ENCODE measurements at places on chromosomes 7 and 10.

- DNase-seq = no peak
These were observed 87.2 kb upstream of the A1CF start for GRCh38 chr10:50972591-50972990.

DNA sequence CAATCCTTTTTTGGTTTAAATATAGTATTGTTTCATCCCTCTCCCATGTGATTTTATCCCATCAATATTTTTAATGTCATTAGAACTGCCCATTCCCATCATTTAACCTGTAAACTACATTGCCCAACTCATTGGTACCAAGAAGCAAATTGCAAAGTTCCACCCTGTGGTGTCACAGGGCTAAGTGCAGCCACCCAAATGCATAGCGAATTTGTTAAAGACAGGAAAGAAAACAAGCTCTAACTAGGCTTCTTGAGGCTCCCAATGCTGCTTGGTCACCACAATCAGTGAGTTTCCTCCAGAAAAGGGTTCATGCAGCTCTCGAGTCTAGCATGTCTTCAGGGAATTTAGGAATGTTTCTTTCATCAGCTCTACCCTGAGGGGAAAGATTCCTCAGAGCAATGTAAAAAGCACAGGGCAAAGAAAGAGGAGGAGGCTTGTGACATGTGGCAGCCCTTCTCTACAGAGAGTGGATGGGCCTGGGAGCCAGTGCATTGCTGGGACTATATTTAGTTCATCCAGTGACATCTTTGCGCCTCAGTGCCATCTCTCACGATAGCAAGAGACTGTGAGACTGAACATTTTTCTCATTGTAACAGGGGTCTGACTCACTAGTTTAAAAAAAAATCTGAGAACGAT, 58.1 kb downstream of the CAV1 start:
- no peak for DNase-seq

DNA sequence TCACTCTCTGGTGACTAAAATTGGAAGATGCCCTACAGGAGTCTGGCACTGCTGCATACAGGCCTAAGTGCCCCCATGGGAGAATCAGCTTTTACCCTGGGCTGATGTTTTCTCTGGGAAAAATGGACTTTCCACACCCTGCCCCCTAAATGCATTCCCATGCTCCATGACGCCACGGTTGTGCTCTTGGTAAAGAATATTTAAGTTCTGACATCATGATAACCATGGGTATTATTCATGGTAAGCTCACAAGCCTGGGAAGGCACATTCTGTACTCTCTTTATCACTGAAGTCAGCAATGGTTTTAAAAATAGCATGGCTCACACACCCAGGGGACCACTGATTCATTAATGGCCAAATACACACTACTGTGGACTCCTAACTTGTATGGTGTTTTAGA, 43.4 kb downstream of the HIPK2 start:
- DNase-seq = no peak

DNA sequence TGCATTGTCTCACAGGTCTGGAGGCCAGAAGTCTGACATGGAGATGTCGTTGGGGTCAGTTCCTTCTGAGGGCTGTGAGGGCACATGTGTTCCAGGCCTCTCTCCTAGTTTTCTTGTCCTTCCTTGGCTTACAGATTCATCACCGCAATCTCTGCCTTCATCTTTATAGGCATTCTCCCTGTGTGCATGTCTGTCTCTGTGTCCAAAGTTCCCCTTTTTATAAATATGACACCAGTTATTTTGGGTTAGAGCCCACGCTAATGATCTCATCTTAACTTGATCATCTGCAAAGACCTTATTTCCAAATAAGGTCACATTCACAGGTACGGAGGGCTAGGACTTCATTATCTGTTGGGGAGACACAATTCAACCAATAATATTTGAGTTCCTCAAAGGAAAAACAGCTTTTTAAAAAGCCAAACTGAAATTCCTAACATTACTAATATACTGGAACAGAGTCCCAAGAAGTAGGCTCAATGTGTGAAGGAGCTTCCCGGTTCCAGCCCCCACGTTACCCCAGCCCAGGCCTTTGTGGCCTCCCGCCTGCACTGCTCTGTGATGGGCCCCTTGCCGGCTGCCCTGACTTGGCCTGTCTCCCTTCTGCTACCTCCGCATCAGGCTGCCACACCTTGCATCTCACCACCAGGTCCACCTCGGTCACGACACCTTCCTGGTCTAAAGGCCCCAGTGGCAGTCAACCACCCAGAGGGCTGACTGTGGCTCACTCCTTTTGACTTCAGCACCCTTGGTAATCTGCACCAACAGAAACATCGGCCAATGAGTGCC, 142.7 kb downstream of the KCNMA1 start:
- no peak for DNase-seq

GRCh38 chr7:33764752-33765451, 140.4 kb upstream of the BMPER start:
- DNase-seq = no peak

DNA sequence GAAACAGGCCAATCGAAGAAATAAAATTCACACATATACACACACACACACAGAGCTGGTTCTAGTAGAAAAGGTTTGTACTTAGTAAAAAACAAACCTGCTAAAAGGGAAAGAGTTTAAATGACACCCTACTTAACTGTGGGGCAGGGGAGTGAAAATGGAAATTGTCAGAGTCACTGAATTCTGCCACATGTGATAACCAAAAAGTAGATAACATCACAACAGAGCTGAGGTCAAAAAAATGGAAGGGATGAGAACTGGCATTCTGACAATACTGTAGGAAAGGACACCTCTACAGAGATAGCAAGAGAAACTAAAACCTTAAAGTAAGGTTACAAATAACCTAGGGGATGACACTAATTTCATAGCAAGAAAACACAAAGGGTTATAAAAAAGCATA, 74.6 kb downstream of the CACUL1 start:
- no peak for DNase-seq

DNA sequence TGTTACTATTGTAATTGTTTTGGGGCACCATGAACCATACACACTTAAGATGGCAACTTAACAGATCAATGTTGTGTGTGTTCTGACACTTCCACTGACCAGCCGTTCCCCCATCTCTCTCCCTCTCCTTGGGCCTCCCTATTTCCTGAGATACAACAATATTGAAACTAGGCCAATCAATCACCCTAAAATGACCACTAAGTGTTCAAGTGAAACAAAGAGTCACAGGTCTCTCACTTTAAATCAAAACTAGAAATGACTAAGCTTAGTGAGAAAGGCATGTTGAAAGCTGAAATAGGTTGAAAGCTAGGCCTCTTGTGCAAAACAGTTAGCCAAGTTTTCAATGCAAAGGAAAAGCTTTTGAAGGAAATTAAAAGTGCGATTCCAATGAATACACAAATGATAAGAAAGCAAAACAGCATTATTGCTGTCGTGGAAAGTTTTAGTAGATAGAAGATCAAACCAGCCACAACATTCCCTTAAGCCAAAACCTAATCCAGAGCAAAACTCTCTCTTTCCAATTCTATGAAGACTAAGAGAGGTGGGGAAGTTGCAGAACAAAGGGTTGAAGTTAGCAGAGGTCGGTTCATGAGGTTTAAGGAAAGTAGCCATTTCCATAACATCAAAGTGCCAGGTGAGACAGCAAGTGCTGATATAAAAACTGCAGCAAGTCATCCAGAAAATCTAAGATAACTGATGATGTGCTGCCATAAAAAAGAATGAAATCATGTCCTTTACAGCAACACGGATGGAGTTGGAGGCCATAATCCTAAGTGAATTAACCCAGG, 90.6 kb downstream of the MTPN start:
- no peak for DNase-seq

DNA sequence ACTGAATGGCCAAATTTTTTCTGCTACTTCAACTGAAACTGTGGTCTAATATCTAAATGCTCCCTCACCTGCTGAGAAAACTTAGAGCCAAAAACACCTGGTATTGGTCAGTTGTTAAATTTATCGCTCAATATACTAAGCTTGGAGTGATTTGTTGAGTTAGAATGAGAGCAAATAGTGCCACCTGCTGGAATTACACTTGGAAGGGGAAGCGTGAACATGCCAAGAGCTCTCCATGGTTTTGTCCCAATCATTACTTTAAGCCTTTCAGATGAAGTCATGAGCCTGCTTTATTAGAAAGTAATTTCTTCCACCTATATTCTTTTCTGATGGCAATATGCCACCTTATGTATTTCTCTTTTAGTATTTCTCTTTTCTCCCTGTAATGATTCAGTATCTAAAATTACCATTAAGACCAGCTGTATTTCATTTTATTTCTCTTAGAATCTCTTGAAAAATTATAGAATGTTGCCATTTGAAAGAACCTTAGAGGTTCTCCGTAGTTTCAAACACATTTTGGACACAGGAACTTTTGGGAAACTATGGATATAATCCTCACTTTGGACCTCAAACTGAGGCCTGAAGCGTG, 447.8 kb upstream of the C7orf33 start:
- DNase-seq = no peak

DNA sequence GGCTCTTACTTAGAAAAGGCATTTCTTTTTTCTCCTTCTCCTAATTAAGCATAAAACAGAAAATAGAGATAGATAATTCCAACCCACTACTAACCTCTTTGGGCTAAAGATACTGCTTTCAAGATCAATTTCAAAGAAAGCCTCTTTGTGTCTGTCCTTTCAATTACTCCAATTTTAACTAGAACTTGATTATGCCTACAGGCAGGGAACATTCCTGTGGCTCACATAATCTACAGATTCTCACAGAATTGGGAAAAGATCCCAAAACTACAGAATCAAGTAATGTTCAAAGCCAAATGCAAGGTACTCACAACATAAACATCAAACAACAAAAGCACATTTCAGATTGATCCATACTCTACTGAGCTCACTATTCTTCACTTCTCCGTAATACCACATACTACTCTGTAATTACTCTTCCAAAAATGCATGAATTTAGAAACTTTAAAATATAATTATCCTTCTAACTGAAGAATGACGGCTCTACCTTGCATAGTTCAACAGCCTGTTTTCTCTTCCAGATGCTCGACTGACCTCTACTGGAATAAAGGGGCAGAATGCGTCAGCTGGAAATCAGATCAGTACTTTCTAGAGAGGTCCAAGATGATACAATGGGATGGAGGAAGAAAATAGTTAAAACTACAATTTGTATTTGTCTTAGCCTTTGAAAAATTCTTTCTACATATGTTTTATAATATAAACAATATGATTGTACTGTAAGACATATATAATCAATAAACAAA, 3.9 kb downstream of the MTERF1 start:
- DNase-seq = no peak

DNA sequence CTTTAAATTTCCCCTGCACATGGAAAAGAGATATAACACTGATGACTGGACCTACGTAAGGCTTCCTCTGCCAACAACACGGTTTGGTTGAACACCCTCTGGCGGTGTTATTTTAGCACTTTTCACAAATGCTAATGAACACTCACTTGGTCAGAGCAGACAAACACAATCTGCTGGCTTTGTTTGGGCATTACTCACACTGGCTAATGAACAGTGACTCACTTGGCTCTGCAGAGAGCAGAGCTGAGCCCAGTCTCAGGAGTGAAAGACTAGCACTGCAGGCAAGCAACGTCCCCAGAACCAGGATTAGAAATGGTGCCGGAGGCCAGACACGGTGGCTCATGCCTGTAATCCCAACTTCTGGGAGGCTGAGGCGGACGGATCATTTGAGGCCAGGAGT, 430.8 kb downstream of the PLXNA4 start:
- DNase-seq = peak; percentile 53

GRCh38 chr10:121525251-121526134, 72.8 kb downstream of the FGFR2 start:
- no peak for DNase-seq

DNA sequence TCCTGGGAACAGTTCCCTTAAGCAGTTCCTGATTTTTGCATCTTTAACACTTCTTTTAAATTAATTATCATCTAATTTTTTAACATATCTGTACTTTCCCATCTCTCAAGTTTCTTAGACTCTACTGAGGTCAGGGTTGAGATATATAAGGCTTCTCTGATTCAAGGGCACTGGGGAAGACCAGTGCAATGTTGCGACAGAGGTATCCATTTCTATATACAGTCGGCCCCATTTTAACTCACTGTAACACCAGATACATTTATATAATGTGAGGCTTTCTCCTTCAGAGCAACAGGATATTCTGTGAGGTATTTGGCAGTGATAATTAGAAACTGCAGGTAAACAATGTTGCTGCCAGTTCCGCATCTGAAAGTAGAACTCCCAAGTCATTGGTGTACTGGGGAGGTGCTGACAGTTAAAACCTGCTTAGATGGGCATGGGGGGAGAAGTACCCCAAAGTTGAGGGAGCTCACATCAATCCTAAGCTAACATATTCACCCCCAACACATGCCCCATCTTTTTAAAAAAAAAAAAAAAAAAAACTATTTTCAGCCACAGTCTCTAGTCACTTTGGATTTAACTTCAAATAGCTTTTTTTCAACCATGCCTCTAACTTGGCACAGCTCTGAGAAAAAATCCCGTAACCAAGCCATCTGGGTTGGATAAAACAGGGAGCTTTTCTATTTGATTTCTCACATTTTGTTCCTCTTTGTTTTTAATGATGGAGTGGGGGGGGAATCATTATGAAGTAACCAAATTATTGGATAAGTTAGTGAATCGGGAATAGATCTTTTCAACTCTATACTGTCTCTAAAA, 62.9 kb downstream of the REEP3 start:
- no peak for DNase-seq

DNA sequence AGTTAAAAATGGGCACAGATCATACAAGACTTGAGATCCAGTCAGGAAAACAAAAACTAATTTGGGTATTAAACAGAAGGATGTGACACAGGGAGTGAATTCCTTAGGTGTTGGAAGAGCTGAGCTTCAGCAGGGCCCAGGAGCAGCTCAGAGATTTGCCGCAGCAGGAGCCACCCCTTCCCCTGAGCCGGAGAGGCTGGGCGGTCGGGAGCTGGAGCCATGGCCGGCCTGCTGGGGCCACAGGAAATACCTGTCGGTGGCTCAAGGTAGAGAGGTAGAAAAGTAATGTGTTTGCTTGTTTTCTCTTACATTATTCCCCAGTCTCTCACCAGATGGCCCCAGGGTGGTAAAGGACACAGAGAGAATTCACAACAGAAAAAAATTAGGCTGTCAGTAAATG, 52.2 kb downstream of the DYNC2I1 start:
- no peak for DNase-seq

DNA sequence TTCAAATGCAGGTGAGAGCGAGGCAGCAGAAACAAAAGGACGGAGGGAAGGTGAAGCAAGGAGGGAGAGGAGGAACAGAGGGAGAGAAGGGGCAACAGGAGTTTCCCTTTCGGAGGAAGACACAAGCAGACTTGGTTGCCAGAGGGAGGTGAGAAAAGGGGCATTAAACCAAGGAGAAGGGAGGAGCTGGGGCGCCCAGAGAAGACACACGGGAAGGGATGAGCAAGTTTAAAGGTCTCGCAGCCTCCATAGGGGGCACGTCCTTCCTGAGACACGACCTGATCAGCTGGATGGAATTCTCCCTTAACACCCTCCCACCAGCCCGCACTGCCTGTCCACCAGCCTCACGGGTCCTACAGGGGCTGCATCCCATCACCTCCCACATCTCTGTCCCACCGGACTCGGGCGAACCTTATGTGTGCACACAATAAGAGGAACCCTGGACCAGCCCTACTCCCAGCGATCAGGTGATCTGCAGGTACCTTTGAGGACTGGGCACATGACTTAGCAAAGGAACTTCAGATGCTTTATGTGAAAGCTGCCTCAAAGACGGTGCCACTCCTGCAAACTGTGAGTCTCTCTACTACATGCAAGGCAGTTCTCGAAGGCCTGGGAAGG, 251.2 kb downstream of the TNS3 start:
- no peak for DNase-seq

GRCh38 chr10:86821388-86821999, 65.1 kb downstream of the BMPR1A start:
- no peak for DNase-seq
